HuH-7.5 (cell line): ENCODE measurements at places on chromosomes 13 and 19.

GRCh38 chr19:1122972-1123363 lies 19.2 kb downstream of the GPX4 start:
- peak; percentile 81 for DNase-seq

DNA sequence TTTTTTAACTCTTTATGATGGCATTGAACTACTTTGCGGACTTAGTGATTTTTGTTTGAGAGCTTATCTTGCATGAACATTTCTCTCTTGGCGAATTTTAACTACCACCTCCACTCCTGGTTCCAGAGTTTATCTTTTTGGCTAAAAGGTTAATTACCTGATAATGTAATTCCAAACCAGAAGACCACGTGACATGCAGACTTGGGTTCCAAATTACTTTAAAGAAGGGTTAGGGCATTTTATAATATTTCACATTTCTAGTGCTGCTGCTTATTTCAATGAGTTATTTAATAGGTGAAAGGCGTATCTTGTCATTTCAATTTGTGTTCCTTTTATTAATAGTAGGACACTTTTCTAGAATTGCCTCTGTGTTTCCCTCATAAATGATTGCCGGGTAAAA lies 52.0 kb downstream of the TDRD12 start:
- no peak for DNase-seq

DNA sequence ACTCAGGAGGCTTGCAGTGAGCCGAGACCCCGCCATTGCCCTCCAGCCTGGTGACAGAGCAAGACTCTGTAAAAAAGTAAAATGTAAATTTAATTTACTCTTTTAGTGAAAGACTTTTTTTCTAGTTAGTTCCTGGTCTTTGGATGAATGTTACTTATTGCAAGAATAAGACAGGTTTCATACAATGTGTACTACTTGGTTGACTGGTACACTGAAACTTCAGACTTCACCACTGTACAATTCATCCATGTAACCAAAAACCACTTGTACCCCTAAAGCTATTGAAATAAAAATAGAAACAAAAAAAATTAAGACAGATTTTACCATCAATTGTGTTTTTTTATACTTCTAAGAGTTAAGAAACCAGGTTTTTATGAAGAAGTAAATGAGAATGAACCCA lies 35.5 kb downstream of the GPALPP1 start:
- DNase-seq, result no peak

GRCh38 chr19:11506101-11506555 lies 489 bp upstream of the ZNF653 start:
- DNase-seq, result peak; percentile 63

DNA sequence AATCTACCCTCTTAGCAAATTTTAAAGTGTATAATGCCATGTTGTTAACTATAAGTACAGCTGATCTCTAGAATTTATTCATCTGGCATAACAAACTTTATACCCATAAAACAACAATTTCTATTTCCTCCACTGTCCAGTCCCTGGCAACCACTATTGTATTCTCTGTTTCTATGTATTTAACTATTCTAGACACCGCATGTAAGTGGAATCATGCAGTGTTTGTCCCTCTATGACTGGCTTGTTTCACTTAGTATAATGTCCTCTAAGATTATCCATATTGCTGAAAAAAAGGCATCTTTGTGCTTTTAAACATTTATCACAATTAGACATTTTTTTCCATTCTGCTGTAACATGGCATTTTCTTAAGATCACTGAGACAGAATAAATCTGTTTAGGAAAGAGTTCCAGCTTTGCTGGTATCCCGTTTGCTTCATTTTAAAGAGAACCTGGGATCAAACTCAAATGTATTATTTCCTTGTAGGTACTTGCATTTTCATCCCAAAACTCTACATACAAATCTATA lies 1191.0 kb downstream of the SLITRK5 start:
- DNase-seq, result no peak

DNA sequence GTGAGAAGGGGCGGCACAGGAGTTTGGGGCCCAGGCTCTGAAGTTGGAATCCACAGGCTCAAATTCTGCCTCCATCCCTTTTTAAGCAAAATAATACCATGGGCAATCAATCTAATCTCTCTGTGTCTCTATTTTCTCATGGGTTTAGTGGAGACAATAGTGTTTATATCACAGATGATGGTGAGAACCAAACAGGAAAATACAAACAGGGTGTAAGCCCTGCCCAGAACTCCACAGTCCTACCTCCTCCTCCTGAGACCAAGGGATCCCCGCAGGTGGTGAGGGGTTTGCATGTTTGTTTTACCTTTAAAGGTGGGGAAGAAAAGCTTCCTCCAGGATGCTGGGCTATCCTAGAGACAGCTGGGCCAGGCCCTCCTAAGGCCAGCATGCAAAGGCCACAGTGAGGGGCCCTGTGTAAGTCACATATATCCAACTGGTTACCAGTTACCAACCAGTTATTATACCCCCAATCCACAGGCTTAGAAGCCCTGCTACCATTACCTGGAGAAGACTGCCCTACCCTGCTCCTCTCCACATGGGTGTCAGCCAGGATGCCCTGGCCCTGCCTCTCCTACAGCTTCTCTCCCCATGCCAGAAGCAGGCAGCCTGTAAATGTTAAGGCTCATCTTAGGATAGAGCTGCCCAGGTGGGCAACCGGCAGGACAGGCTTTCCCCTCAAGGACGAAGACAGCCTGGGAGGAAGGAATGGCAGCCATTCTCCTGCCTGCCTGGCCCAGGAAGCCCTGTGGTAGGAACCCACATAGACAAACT lies 658.4 kb downstream of the UQCRFS1 start:
- DNase-seq, result no peak

GRCh38 chr13:23050126-23050525 lies 130.7 kb upstream of the SGCG start:
- DNase-seq, result no peak

DNA sequence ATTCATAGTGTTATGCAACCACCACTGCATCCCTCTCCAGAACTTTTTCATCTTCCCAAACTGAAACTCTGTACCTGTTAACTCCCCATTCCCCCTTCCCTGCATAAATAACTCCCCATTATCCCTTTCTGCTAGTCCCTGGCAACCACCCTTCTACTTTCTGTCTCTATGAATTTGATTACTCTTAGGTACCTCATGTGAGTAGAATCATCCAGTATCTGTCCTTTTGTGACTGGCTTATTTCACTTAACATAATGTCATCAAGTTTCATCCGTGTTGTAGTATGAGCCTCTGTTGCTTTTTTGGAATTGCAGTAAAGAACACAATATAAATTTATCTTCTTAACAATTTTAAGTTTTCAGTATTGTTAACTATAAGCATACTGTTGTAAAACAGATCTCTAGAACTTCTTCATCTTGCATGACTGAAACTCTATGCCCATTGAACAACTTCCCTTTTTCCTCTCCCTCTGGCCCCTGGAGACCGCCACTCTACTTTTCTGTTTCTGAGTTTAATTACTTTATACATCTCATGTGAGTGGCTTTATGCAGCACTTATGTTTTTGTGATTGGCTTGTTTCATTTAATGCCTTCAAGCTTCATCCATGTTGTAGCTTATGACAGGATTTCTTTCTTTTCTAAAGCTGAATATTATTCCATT lies 87.3 kb upstream of the ABCC4 start:
- no peak for DNase-seq

DNA sequence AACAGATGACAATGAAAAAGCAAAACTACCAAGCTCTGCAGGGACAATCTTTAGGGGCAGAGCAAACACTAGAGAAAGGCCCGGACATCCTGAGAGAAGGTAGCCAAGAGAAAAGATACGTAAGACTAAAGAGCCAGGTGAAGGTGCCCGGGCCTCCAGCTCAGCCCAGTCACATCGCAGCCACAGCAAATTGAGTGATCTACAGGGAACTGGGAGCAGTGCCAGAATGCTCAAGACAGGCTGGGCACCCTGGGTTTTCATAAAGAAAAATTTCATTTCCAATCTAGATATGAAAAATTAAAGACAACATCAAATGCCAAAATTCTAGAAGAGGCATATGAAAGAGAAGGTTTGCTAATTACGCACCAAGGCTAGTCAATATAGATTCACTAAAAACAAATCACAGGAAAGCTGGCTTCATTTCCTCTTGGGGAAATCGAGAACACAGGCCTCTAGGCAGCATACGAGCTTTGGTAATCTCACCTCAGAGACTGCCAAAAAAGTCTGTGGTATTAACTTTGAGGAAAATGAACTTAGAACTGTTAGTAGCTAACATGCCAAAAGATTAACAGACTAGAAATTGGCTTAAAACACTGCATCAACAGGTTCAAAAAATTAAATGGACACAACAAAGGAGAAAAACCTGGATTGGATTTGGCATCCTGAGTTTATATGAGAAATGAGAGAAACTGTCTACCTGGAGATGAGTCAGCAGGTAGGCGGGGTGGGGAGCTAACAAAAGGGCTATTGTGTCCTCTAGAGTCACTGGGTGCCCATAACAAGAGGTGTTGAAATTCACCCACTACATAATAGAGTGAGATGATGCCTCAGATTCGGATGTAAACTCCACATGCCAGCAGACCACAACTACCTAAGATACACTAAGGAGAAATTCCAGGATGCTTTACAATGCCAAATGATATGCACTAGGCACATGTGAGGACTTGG lies 6.6 kb downstream of the ANKRD10 start:
- no peak for DNase-seq

GRCh38 chr13:51360489-51360888 lies 21.0 kb downstream of the SERPINE3 start:
- no peak for DNase-seq

DNA sequence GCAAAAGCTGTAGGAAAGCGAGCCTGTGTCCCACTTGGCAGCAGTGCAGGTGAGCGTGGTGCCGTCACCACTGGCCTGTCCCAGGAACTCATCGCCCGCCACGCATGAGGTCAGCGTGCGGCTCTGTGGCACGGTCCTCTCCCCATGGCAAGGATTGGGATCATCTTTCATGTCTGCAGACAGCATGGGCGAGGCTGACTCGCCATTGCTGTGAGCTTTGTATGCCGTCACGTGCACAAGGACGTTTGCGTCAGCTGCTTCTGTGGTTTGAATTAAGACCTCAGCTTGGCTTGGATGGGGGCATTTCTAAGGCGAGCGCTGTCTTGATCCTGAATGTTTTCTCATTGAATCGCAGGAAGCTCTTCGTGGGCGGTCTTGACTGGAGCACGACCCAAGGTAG lies 9.8 kb downstream of the DAZAP1 start:
- no peak for DNase-seq

DNA sequence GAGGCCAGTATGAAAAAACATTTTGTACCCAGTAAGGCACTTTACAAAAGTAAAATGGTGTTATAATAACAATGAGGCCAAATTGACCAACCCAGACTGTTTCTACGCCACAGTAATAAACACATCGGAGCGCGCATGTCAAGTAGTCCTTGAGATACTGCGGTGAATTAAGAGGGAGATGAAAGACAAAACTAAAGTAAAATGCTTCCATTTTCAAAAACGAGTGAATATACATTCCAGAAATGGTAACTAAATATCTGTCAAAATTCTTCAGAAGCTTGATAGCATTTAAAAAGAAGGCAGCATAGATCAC lies 19.0 kb downstream of the N4BP2L1 start:
- DNase-seq, result no peak

- no peak for DNase-seq
Observed at GRCh38 chr19:10961073-10961860, 437 bp downstream of the SMARCA4 start.

DNA sequence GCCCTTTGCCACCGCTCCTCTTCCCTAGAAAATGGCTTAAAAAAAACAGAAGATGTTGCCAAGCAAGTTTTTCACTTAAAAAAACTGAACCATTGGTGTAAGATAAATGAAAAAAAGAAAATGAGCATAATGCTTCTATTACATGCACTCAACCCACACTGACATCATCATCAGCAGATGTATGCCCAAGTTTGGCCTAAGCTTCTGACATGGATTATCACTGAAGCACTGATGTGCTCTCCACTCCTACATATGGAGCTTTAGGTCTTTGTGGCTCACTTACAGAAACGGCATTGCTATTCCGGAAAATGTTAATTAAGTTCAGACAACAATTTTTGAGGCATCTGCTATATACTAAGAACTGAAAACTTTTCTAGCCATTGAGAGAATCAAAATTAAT lies 8.0 kb downstream of the RXFP2 start:
- DNase-seq, result no peak

- no peak for DNase-seq
Observed at GRCh38 chr13:111893071-111893606, 173.8 kb upstream of the SOX1 start.

DNA sequence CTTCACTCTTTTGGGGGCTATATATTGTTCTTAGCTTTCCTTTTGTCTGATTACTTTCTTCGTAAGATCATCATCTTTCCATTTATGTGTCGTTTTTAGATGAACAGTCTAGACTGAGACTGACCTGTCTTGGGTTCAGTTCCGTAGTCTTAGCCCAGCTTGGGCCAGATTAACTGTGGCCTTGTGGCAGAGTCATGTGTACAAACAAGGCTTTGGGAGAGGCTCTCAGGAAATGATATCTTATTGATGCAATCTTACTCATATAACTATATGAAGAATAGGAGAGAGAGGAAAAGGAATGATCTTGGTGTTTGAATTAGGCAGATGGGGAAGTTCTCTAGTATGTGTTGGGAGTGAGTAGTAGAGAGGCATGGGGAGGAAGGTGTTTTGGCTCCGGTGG lies 6.8 kb upstream of the ERCC5 start:
- no peak for DNase-seq

DNA sequence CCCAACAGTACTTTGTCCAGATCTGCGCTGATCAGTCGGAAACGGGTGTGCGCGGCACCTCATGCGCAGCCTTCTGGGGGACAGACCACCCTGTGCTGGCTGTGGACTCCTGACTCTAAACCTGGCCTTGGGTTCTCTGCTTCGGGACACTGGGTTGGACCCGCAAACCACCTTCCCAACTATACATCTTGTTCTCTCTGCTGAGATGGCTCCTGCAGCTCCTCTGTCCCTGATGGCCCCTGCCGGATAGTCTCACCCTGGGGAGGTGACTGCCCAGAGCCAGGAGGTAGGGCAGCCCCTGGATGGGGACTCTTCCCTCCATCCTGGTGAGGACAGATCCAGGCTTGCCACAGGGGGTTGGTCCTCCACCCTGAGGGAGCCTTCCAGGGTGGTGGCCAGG lies 23.3 kb downstream of the RFX1 start:
- DNase-seq, result no peak

DNA sequence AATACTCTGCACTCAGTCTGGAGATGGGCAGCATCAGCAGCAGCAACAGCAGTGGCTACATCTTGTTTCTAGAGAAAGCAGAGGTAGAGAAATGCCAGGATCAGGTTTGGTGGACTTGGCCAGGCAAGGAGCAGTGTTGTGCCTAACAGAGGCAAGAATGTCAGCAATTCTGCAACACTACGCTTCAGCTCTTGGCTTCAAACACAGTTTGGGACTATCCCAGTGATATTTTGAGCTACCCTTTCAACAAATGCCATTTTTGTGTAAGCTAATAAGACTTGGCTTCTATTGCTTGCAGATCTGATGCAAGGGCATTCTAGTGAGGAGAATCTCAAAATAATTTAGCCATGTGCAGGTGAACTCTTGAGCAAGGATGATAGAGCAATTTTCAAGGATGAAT lies 271.3 kb downstream of the PCDH20 start:
- no peak for DNase-seq
